ENCODE measurements at places on chromosomes 5 and 9.

DNA sequence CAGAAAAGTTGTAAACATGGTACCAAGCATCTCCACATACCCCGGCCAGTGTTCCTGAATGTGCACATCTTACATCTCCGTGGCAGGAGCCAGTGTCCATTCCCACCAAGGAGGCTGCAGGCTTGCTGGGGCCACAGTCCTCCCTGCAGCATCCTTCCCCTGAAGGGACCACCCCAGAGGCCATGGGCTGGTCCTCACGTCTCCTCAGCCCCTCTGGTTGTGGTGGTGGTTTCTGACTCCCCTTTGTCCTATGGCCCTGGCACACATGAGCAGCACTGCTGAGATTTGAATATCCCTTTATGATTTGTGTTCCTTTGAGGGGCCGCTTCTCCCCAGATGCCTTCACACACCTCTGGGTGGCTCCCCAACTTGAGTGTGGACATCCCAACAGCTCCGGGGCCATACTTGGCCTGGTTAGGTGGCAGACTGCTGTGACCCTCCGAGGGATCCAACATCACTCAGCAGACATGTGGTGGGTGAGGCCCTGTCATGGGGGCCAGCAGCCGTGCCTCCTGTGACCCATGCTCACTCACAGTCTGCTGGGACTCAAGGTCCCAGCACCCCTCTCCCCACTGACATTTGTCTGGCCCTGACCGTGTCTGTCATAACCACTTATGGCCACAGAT is 14.3 kb downstream of the PHF2 start:
- DNase-seq: no peak

GRCh38 chr5:44361342-44362001 is 27.7 kb downstream of the FGF10 start:
- DNase-seq: no peak

- peak; percentile 100 for DNase-seq
Observed at GRCh38 chr9:134602547-134603362, 38.8 kb upstream of the COL5A1 start.

GRCh38 chr9:4430432-4431261 is 59.6 kb upstream of the SLC1A1 start:
- no peak for DNase-seq

- no peak for DNase-seq
Observed at GRCh38 chr5:121408778-121409177, 442.9 kb upstream of the FTMT start.

- peak; percentile 18 for DNase-seq
Observed at GRCh38 chr5:115297031-115297430, 577 bp upstream of the CCDC112 start.

DNA sequence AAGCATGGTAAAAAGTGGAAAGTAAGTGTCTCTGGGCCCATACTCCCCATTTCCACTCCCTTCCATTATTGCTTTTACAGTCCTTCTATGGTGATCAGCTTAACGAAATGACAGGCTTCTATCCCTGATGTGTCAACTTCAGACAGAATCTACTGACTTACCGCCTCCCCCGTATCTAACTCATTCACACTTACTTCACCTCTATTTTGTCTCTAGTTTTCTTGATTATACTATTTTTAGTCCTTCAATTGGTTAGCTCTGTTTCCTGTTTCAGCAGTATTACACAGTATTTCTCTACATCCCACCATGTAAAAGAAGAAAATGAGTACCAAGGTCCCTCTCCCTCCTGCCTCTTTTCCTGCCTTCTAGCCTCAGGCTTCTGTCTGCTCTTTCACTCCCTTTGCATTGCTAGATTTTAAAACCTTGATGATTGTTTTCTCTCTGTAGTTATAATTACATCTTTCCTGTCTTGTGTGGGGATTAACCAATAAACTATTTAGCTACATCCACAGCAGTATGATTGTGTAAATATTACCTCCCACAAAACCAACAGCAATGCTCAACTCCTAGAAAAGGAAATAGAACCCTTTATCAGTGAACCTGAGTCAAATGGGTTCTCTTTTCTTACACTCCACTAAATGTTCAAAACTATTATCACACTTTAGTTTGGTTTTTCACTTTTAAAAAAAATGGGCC is 53.4 kb downstream of the GNAQ start:
- no peak for DNase-seq

- no peak for DNase-seq
Observed at GRCh38 chr5:16883176-16883575, 52.9 kb downstream of the MYO10 start.

DNA sequence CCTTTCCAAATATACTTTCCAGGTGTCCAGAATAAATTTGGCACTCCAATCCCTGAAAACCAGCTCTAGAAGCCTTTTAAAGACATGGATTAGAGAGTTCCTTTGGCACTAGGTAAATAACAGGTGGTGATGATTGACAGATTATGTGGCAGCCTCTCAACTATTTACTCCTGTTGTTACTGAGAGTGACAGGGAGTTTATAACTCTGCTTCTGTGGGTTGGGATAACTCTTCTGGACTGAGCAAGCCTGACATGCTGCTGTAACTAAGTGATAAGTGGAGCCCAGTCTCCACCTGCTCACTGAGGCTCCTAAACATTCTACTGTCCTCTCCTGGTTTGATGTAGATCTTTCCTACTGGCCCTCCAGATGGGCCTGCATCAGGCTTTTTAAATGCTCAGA is 693.2 kb upstream of the FTMT start:
- DNase-seq: no peak

DNA sequence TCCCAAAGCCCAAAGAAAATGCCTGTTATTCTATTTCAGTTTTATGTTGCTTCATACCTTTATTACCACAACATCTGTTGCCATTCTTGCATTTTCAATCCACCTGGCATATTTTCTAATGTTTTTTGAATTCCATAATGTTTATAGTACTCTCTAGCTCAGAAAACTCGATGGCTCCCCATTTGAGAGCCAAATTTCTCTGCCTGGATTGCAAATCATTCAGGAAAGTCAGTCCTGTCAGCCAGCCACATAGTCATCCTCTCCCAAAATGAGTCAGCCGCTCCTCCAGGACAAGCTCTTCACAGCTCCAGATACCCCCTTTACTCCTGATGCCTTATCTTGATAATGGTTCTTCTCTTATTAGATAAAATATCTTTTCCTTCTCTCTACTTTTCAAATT is 78.2 kb upstream of the ADCY2 start:
- DNase-seq: no peak

DNA sequence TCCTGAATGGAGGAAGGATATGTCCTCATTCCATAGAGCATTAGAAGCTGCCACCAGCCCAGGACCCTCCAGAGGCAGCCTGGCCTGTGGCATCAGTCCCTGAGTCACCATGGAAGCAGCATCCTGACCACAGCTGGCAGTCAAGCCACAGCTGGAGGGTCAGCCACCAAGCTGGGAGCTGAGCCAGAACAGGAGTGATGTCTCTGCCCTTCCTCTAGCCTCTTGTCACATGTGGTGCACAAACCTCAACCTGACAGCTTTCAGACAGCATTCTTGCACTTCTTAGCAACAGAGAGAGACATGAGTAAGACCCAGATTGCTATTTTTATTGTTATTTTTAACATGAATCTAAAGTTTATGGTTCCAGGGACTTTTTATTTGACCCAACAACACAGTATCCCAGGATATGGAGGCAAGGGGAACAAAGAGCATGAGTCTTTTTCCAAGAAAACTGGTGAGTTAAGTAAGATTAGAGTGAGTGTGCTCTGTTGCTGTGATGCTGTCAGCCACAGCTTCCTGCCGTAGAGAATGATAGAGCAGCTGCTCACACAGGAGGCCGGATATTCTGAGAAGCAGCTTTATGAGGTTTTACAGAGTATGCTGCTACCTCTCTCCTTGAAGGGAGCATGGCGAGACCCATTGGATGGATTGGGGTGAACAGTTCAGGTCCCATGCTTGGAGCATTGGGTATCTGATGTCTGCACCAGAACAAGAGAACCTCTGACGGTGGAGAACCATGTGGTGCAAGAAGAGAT is 13.0 kb upstream of the CYFIP2 start:
- no peak for DNase-seq

GRCh38 chr5:919356-920000 is 26.8 kb downstream of the TRIP13 start:
- DNase-seq: no peak

GRCh38 chr9:27600256-27600655 is 27.0 kb upstream of the C9orf72 start:
- no peak for DNase-seq

DNA sequence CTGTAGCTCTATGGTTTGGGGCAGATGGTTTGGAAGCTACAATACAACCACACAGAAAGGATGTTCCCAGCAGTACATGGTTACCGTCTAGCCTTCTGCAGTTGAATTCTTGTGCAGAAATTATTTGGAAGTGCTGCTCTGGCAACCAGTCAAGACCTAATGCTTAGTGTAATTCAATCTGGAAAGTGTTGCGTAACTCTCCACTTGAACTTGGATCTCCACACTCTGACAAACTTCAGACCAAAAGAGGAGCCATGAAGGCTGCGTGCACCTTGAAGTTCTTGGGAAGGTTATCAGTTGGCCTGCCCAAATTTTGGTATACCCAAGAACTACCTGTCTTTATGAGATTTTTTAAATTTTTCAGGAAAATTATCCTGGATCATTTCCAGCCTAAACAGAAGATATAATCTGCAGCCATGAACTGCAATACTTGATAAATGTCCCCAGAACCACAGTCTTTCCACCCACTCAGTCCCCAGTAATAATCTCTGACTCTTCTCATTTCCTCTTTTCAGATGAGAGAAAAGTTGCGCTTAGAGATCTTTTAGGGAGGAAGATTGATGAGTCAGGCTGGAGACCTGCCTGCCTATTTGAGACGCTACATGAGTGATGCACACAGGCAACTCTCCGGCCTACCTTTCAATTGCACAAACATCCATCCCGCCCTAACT is 159.9 kb downstream of the FANCC start:
- DNase-seq: peak; percentile 78

DNA sequence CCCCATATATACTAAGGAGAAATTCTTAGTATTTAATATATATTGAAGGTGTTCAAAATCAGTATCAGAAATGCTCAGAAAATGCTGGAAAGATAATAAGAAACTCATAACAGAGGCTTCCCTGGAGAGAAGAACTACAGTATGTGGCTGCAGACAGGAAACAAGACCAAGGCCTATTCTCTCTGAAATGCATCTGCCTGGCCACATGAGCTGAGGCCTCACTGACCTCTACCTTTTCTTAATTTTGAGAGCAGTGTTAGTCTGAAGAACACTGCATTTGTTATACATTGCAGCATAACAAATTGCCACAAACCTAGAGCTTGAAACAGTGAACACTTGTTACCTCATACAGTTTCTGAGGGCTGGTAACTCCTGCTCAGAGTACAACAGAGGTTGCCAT is 133.4 kb upstream of the SPEF2 start:
- no peak for DNase-seq

DNA sequence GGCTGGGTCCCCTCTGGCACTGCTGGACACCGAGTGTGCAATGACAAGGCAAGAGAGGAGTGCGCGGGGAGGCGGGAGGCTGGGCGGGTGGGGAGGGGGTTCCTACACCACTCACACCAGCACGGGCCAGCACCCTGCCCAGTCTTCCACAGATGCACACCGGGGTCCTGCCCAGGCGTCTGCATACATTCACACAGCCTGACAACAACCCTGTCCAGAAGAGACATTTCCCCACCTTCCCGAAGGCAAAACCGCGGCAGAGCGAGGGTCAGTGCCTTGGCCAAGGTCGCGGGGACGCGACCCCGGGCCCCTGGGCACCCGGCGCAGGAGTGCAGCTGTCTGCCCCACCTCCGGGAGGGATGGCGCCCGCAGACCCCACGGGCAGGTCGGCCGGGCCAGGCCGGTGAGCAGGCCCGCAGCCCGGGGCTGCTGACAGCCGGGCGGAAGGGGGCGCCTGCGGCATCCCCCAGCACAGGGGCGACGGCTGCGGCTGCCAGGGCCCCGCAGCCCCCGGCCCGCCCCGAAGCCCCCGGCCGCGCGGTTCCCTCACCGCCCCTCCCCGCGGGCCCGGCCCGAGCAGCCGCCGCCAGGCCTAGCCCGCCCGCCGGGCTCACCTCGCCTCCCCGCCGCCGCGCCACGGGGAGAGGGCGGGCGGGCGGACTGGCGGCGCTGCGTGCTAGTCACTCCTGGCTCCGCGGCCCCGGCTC is 496 bp downstream of the MAPK9 start:
- DNase-seq: no peak

GRCh38 chr9:119003882-119004617 is 365.2 kb downstream of the BRINP1 start:
- peak; percentile 76 for DNase-seq

DNA sequence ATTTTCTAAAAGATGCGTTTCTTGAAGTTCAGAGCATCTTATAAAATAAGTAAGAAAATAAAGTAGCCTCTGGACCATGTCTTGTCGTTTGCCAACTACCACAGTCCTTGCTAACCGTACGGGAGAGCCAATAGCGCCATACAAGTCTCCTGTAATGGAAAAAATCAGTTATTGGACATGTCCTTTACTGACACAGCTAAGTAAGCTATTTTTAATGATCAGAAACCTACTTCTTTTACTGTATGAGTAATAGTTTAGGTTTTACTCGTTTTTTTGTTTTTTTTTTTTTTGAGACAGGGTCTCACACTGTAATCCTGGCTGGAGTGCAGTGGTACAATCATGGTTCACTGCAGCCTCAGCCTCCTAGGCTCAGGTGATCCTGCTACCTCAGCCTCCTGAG is 37.7 kb upstream of the RAPGEF6 start:
- no peak for DNase-seq

GRCh38 chr5:60584304-60584703 is 115.7 kb downstream of the DEPDC1B start:
- no peak for DNase-seq

GRCh38 chr9:134996591-134997530 is 79.1 kb upstream of the FCN1 start:
- no peak for DNase-seq

DNA sequence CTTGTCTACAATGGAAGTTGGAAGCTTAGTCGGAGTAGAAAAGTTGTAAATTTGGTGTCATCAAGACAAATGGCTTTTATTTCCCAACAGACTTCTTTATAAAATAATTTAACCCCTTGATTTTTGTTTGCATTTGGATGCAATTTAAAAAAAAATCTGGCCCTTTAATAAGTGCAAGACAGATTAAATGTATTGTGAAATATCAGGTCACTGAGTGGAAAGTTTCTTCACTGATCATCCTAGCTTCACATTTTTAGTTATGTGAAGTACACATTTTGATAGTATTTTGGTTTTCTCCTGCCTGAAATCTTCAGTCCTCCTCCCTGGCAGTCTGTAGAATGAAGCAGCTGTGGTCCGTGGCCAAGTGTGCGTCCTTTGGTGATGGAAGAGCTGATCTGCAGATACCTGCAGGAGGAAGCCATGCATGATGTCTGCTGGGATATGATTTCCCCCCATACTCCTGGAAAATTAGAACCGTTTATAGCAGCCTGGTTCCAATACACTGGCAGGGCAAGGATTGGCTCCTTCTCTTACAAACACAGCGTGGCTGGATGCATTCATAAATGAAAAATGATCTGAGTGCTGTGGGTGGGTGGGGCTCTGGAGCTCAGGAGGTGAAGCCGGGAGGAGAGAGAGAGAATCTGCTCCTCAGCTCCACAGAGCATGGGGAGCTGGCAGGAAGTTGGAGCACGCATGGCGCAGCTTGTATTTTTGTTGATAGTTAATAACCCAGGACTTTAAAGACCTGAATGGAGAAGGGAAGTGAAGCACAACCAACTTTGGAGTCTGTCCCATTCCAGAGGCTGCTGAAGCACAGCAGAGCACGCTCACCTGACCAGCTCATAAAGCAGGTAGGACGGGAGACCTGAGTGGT is 238.4 kb downstream of the GOLPH3 start:
- peak; percentile 31 for DNase-seq

All from NCI-H226 (cell line).